Amniotic stem cell (primary cell): ENCODE measurements at places on chromosomes 2 and 18.

GRCh38 chr2:216371721-216372702, at the start of gene MARCHF4:
TSS of gene MARCHF4 (minus strand) at chr2:216372483. CDS start at chr2:216370260, 2,223 bp downstream.
- peak; percentile 79 for DNase-seq

- DNase-seq: no peak
Observed at GRCh38 chr18:75215663-75216062, 5.1 kb downstream of the TSHZ1 start.

DNA sequence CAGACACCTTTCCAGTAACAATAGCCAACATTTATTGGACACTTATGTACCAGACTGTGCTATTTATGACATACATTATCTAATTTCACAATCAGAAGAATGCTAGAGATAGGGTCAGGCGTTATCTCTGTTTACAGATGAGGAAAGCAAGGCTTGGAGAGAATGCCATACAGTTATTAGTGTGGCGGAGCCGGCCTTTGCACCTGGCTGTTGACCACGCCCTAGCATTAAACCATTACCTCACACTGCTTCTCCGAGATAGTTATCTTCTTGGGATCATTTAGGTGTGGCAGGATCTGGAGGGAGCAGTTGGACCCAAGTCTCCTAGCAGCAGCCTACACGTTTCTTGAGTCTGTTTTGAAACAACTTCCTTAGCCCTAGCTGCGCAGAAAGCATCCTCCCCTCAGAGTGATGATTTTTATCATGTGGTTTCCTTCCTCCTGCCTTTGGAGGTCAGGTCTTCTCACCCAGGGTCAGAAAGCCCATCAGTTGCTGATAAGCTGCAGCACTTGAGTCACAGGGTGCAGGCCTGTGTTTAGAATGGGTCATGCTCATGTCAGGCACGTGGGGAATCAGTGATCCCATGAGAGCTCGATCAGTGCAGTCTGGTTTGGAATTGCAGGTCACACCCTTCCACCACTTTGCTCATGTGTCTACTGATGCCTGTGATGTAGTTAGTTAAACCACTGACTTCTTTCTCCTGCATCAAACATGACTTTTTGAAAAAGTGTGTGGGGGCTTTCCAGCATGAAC, 118.2 kb downstream of the SPTBN1 start:
- no peak for DNase-seq

- no peak for DNase-seq
Observed at GRCh38 chr18:77137851-77138250, 5.3 kb upstream of the MBP start.

DNA sequence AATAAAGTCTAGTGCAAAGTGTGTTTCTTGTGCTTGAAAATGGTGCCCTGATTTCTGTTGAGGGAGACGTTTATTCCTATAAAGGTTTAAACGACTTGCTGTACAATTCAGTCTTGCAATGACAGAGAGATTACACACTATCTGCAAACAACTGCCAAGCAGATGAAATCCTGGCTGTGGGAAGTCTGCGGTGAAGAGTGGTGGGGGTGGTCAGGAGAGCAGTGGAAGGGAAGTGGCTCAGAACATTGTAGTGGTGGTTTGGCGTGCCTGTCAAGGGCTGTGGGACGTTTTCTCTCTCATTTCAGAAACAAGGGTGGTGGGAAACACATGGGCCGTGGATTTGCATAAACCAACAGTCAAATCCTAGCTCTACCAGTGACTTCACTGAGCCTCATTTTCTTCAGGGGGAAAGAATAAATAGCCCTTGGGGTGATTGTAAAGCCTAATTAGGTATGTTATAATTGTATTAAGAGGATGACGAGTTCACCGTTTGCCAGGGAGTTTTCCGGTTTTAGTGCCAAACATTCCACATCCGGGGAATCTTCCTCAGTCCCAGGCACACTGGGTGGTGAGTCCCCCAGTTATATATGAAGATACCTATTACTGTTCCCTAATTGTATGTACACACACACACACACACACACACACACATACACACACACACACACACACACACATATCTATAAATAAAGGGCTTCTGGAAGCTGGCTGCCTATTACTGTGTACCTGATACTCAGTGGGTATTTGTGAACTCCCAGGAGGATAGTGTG, 115.0 kb downstream of the SPTBN1 start:
- no peak for DNase-seq

DNA sequence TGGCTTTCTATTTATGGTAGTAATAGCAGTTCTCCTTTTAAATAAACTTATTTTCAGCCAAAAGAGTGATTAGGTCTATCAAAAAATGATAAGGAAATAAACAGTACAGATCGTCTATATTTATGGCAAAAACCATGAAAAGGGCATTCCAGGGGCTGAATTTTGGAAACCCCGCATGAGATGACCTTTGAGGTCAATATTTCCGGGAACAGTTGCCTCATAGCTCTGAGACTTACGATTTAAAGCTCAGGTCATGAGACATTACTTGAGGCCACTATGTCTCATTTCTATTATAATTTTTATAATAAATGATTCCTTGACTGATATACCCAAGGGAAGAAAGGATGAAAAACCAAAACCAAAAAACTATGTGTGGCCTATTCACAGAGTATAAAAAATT, 101.1 kb downstream of the LDLRAD4 start:
- DNase-seq: no peak

- no peak for DNase-seq
Observed at GRCh38 chr2:101828257-101828656, 130.8 kb downstream of the MAP4K4 start.

- DNase-seq: no peak
Observed at GRCh38 chr2:173132531-173132930, 56.9 kb downstream of the MAP3K20 start.

GRCh38 chr18:55544014-55544413, 44.0 kb downstream of the TCF4 start:
- DNase-seq: no peak

DNA sequence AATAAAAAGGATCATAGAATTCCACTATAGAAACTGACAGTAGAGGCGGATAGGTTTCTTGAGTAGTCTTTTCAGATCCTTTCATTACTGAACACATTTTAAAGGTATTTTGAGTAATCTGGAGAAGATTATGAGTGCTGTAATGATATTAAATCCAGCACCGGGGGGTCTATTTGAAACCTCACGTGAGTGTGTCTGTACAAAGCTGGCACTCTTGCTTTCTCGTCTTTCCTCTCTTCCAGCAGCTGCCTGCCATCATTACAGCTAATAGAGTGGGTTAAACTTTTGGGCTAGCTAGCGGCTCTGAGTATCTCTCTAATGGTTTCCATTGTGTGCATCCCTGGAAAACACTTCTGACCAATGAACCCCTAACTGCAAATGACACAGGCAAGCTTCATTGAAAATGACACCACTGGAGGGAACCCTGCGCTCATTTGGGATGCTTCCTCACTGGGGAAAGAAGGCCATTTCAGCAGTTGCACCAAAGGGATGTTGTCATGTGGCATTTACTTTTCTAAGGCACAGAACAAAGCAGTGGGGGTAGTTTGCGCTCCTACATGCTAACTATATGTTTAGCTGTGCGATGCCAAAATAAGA, 101.0 kb downstream of the HRH4 start:
- DNase-seq: no peak

GRCh38 chr2:241902357-241902991, 32.9 kb downstream of the RTP5 start:
- no peak for DNase-seq

DNA sequence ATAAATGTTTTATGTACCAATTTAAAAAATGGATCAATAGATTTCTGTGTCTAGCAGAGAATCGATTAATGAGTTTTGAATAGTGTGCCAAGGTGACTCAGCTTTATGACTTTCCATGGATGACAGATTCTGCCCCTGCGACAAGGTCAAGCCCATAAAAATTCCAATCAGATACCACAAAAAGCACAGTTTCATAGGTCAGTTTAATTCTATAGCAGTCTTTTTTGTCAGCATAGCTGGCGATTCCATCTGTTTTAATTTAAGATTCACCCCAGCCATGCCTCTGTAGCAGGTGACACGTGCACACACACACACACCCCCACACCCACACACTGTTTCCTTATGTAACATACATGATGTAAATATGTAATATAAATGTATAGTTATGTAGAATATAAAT, 28.9 kb downstream of the RAB31 start:
- no peak for DNase-seq

DNA sequence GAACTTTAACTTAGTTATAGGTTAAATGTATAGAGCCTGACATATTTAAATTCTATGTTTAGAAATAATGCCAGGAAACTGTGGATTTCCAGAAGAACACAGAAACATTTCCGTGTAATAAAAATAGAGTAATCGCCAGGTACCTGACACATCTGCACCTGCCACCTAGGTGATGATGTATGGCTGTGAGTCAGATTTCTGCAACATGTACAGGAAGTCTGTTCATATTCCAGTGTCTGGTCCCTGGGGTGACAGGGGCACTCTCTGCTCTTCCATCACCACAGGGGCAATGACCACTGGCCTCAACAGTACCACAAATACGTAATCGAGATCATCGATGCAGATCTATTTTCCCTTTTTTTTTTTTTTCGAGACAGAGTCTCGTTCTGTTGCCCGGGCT, 101.1 kb upstream of the LPIN2 start:
- no peak for DNase-seq

DNA sequence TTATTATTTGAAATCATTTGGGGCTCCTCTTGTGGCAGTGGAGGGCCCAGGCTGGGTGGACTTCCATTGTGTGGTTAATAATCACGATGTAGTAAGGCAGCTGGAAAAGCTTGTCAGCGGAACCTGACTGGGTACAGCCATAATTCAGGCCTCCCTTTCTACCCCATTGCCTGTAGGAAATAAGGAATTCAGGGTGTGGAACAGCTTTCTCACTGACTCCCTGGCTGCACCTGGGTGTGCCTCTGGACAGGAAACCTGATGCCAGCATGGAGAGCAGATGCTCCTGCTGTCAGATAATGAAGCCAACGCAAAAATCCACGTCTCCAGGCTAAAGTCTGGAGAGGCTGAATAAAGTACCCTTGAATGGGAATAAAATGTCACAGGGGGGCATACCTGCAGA, 44.2 kb downstream of the LYPD6B start:
- DNase-seq: no peak
